WTC11 (cell line): ENCODE measurements at places on chromosomes 7 and 10. TPM values are rescaled to one million over a fixed set of nuclear protein-coding genes. Genes with fewer than 3 reads are reported as not detected.
A peak's percentile ranks its signal among the peaks of the same experiment; 100 is the strongest.

DNA sequence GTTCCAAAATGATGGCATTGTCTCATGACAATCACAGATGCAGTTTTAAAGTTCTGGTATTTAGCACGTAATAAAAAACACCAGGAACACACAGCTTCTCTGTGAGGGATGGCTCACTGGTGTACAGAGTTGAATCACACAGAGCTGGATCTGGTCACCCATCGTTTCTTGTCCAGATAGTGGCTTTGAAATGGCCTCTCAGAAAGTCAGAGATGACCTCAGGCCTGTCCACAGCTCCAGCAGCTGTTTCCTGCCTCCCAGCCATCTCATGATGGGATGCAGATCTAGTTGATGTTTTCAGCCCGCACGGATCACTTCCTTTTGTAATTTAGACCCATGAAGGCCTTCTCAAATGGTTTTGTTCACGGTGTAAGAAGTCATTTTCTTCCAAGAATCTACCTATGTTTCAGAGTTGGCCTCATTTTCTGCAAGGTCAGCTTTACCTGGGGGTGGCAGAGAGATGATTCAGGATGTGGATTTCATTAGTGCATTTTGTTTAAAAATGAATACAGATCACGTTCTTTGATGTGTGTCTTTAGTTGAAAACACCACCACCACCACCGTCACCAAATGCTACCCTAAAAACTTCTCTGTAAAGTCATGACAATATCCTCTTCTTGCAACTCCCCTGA lies 166.2 kb downstream of the SNX10 start:
- DNase-seq = no peak
- H3K4me3 ChIP-seq = no peak overlapping the region
- H3K27me3 ChIP-seq = no peaks in the 10 kb centered on the region
- H3K27ac ChIP-seq = no peak overlapping the region

- no peaks in the 10 kb centered on the region for H3K4me1 ChIP-seq
- H3K27ac ChIP-seq = no peak overlapping the region
- H3K27me3 ChIP-seq = no peaks in the 10 kb centered on the region
- no peak for DNase-seq
- peaks cover 36% of the 10 kb centered on the region for H3K36me3 ChIP-seq
These were observed 23.9 kb downstream of the SEM1 start for GRCh38 chr7:96685755-96686154.

- H3K36me3 ChIP-seq = peaks cover 11% of the 10 kb centered on the region
- H3K27me3 ChIP-seq = no peaks in the 10 kb centered on the region
- no peak overlapping the region for H3K4me3 ChIP-seq
These were observed 761.9 kb downstream of the TYW1 start for GRCh38 chr7:67758551-67758950.

The BTBD16 gene
- not detected in 3 replicates for total RNA-seq

GRCh38 chr10:78375854-78376785 lies 342.5 kb downstream of the RPS24 start:
- no peak for DNase-seq
- no peak overlapping the region for H3K27ac ChIP-seq
- peaks cover 9% of the 10 kb centered on the region for H3K36me3 ChIP-seq

- H3K36me3 ChIP-seq = no peaks in the 10 kb centered on the region
- DNase-seq = no peak
- peaks cover 33% of the 10 kb centered on the region for H3K4me1 ChIP-seq
- peaks cover 27% of the 10 kb centered on the region for H3K27me3 ChIP-seq
- no peak overlapping the region for H3K27ac ChIP-seq
These were observed 3.7 kb downstream of the FLNC start for GRCh38 chr7:128833946-128834325.

The ADAM22 gene
- total RNA-seq = 12.4 to 14.5 TPM (median 14.5 TPM) in 3 replicates

The ASB10 gene
- total RNA-seq = not detected in 3 replicates

DNA sequence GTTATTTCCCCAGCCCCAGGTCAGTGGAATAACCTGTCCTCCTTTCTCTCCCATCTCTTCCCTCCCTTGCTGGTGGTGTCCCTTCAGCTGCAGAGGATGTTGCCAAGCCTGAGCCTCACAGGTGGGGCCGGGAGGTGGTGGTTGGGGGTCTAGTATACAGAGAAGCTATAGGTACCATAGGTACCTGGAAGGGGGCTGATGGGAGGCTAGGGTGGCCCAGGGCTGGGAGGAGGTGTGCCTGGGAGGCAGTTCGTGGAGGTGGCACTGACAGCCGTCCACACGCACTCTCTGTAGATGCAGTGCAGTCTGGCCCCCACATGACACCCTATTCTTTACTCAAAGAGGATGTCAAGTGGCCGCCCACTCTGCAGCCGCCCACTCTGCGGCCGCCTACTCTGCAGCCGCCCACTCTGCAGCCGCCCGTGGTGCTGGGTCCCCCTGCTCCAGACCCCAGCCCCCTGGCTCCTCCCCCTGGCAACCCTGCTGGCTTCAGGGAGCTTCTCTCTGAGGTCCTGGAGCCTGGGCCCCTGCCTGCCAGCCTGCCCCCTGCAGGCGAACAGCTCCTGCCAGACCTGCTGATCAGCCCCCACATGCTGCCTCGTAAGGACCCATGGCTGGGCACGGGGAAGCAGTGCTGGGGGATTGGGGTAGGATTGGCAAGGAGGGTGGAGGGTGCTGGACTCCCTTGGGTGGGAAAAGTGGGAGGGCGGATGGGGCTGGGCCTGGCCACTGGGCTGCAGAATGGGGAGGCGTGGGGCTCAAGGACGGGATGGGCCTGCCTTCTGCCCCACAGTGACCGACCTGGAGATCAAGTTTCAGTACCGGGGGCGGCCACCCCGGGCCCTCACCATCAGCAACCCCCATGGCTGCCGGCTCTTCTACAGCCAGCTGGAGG lies 9.5 kb downstream of the IRF5 start:
- no peaks in the 10 kb centered on the region; the same call in 1 of the 2 replicates for H3K27me3 ChIP-seq
- peak; percentile 65 for DNase-seq
- H3K4me3 ChIP-seq = no peak overlapping the region
- no peaks in the 10 kb centered on the region; the same call in 1 of the 2 replicates for H3K36me3 ChIP-seq
- H3K27ac ChIP-seq = no peak overlapping the region
- H3K4me1 ChIP-seq = no peaks in the 10 kb centered on the region

- DNase-seq = no peak
- H3K4me3 ChIP-seq = 0 out of 2 replicates have a peak overlapping the region, but pooled peaks have one; percentile 8
These were observed 6.5 kb downstream of the LBX1 start for GRCh38 chr10:101222683-101223273.

DNA sequence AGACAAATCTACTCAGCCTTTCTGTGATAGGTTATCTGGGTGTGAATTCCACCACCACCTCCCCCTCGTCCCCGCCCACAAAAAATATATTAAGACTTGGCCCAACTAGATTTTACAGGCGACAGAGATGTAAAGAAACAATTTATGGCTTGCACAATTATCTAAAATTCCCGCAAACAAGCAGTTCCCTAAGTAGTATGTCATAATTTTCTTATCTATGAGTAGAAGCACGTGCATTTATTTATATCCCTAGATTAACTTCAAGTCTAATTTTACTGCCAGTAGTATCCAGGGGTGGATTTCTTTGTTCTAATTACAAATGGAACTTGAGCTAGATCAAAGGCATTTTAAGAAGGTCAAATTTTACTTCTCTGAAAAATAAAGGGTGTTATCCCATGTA lies 1.7 kb downstream of the TSPAN12 start:
- H3K36me3 ChIP-seq = peaks cover 3% of the 10 kb centered on the region
- no peak overlapping the region for H3K27ac ChIP-seq
- no peak for DNase-seq
- H3K4me3 ChIP-seq = peak overlapping the region; percentile 92
- H3K27me3 ChIP-seq = peaks cover 3% of the 10 kb centered on the region; the same call in 1 of the 2 replicates

The SCART1 gene
- total RNA-seq = 0.57 to 1.2 TPM (median 1.1 TPM) in 3 replicates

GRCh38 chr7:33590916-33591315 lies 314.4 kb upstream of the BMPER start:
- no peak overlapping the region for H3K27ac ChIP-seq
- no peak overlapping the region for H3K4me3 ChIP-seq
- DNase-seq = no peak
- H3K36me3 ChIP-seq = no peaks in the 10 kb centered on the region
- no peaks in the 10 kb centered on the region for H3K27me3 ChIP-seq

GRCh38 chr10:121448766-121449421 lies 149.3 kb downstream of the FGFR2 start:
- DNase-seq = no peak
- no peaks in the 10 kb centered on the region for H3K4me1 ChIP-seq
- H3K27ac ChIP-seq = no peak overlapping the region
- H3K36me3 ChIP-seq = no peaks in the 10 kb centered on the region
- H3K27me3 ChIP-seq = no peaks in the 10 kb centered on the region

- no peak for DNase-seq
- no peaks in the 10 kb centered on the region; the same call in 1 of the 2 replicates for H3K27me3 ChIP-seq
- peaks cover 5% of the 10 kb centered on the region for H3K36me3 ChIP-seq
- H3K4me1 ChIP-seq = no peaks in the 10 kb centered on the region
These were observed 151.5 kb upstream of the EEPD1 start for GRCh38 chr7:36001546-36001945.

DNA sequence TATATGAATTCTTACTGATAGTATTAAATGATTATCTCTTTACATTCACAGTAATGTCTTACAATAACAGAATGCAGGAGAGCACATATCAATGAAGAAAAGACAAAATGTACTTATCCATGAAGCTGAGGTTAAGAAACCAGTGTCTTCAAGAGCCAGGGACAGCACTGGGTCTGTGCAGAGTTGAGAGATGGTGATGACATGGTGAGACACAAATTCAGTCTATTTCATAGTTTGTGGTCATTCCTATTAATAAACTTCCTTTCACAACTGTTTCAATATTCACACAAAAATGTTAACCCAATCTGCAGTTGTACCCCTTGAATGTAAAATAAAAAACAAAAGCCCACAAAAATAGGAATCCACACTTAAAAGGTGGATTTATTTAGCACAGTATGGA lies 5.3 kb upstream of the MAGI2 start:
- H3K36me3 ChIP-seq = no peaks in the 10 kb centered on the region
- H3K4me3 ChIP-seq = no peak overlapping the region
- peaks cover 5% of the 10 kb centered on the region; the same call in 1 of the 2 replicates for H3K4me1 ChIP-seq
- no peak overlapping the region for H3K27ac ChIP-seq
- DNase-seq = no peak

DNA sequence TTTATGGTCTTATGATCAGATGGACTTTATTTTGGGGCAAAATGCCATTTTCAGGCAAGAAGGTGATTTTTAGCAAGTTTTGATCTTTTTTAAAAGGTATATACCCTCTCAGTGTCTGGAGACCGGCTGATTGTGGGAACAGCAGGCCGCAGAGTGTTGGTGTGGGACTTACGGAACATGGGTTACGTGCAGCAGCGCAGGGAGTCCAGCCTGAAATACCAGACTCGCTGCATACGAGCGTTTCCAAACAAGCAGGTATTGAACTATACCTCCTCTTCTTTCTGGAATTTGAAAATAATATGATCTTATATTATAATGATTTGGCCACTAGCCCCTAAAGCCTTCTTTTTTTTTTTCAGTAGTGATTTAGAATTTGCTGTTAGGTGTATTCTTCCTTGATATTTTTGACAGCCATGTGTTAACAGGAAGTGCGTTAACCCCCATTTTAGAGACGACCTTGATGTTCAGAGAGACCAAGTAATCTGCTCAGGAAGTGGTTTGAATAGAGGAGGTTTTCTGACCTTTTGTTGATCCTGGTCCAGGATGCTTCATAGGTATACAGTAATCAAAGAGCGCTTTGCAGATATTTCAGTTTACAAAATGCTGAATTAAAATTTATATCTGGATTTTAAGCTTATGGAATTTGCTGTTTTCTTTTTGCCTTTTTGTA lies 6.2 kb downstream of the BUB3 start:
- H3K4me1 ChIP-seq = peaks cover 38% of the 10 kb centered on the region
- H3K36me3 ChIP-seq = peaks cover 90% of the 10 kb centered on the region
- H3K4me3 ChIP-seq = no peak overlapping the region
- no peaks in the 10 kb centered on the region for H3K27me3 ChIP-seq

GRCh38 chr10:124568339-124568738 lies 106.7 kb downstream of the LHPP start:
- no peak overlapping the region for H3K4me3 ChIP-seq
- H3K4me1 ChIP-seq = peaks cover 15% of the 10 kb centered on the region
- peaks cover 6% of the 10 kb centered on the region; the same call in 1 of the 2 replicates for H3K36me3 ChIP-seq
- peak overlapping the region; percentile 49; the same call in 1 of the 2 replicates for H3K27ac ChIP-seq
- no peak for DNase-seq

The ZNF727 gene
- not detected in 3 replicates for total RNA-seq

GRCh38 chr10:27457966-27458365 lies 46.1 kb upstream of the RAB18 start:
- H3K36me3 ChIP-seq = no peaks in the 10 kb centered on the region
- H3K27me3 ChIP-seq = no peaks in the 10 kb centered on the region
- H3K4me3 ChIP-seq = no peak overlapping the region
- no peak overlapping the region for H3K27ac ChIP-seq
- peaks cover 7% of the 10 kb centered on the region for H3K4me1 ChIP-seq

DNA sequence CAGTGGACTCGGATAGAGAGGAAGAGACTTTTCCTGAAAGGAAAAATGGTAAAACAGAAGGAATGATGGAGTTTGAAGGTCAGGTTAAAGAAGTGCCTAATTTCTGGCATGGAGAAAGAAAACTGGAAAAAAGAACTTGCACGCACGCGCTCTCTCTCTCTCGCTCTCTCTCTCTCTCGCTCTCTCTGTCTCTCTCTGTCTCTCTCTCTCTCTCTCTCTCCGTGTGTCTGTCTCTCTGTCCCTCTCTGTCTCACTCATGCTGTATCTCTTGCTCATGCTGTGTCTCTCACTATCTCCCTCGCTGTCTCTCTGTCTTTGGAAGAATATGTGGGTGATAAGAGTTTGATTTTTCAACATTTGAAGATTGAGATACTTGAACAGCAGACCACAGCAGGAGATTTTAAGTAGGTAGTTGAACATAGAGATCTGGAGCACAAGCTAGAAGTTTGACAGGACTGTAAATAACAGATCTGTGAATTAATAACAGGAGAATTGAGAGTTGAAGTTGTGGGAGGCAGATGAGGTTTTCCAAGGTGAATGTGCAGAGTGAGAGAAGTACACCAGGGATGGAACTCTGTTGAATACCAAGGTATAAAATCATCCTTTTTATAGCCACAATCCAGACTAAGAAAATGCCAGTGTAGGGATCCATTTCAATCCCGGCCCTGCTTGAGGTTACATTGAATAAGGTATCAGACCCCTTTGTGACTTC lies 33.1 kb downstream of the ADD3 start:
- H3K27ac ChIP-seq = 0 out of 2 replicates have a peak overlapping the region, but pooled peaks have one; percentile 8
- no peak overlapping the region for H3K4me3 ChIP-seq
- no peaks in the 10 kb centered on the region for H3K27me3 ChIP-seq
- H3K36me3 ChIP-seq = no peaks in the 10 kb centered on the region

DNA sequence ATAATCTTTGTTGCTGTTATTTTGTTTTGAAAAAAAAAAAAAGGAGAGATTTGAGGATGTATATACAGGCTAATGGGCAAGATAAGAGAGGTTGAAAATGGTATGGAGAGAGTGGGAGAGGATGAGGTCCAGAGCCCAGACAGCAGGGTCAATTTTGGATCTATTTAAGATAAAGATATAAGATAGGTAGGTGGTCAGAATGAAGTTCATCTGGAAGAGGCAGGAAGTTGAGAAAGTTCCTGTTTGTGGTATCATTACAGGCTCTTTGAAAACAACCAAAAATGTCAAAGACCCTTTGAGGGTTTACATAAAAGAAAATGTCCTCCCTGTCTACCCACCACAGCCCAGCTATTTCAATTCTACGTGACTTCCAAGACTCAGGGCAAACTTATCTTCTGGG lies 7.5 kb downstream of the CEP41 start:
- H3K4me1 ChIP-seq = peaks cover 2% of the 10 kb centered on the region; the same call in 1 of the 2 replicates
- H3K4me3 ChIP-seq = no peak overlapping the region
- no peak for DNase-seq
- H3K27ac ChIP-seq = no peak overlapping the region
- no peaks in the 10 kb centered on the region for H3K36me3 ChIP-seq
- H3K27me3 ChIP-seq = no peaks in the 10 kb centered on the region

GRCh38 chr10:88851706-88852105 lies at the start of gene ANKRD22:
Gene ANKRD22 (minus strand): TSS chr10:88851844. CDS start chr10:88851607, 237 bp downstream.
- no peak for DNase-seq
- no peaks in the 10 kb centered on the region for H3K36me3 ChIP-seq
- H3K27ac ChIP-seq = 0 out of 2 replicates have a peak within 1 kb of the TSS, but pooled peaks have one; percentile 14
- H3K27me3 ChIP-seq = no peaks in the 10 kb centered on the region

GRCh38 chr7:67753891-67754290 lies 757.3 kb downstream of the TYW1 start:
- no peak overlapping the region for H3K4me3 ChIP-seq
- peaks cover 20% of the 10 kb centered on the region for H3K36me3 ChIP-seq
- no peaks in the 10 kb centered on the region; the same call in 1 of the 2 replicates for H3K27me3 ChIP-seq
